ENCODE measurements at places on chromosomes 5 and 9. TPM values are rescaled to one million over a fixed set of nuclear protein-coding genes. Genes with fewer than 3 reads are reported as not detected.
A peak's percentile ranks its signal among the peaks of the same experiment; 100 is the strongest.

Gene PCDHGA11
- 2.7 TPM for polyA plus RNA-seq

Gene GARIN3
- not detected for polyA plus RNA-seq

Gene PCDHB7
- polyA plus RNA-seq = 0.17 TPM

Gene ADRA1B
- polyA plus RNA-seq = 0.08 TPM

Gene TSSK1B
- polyA plus RNA-seq = 0.08 TPM

Gene POLR1E
- 16.0 TPM for polyA plus RNA-seq

Gene COL5A1
- polyA plus RNA-seq = 3.8 TPM

Gene IFNA21
- not detected for polyA plus RNA-seq

Gene OR1Q1
- not detected for polyA plus RNA-seq

Gene IL9
- not detected for polyA plus RNA-seq

Gene ELAVL2
- 2.4 TPM for polyA plus RNA-seq

GRCh38 chr5:7816535-7816901 is 34.4 kb downstream of the CFAP90 start:
- DNase-seq = no peak
- no peak overlapping the region for H3K4me3 ChIP-seq
- peak overlapping the region; percentile 28 for H3K27ac ChIP-seq
- H3K36me3 ChIP-seq = no peaks in the 10 kb centered on the region
- peaks cover 7% of the 10 kb centered on the region for H3K4me1 ChIP-seq
- no peaks in the 10 kb centered on the region for H3K27me3 ChIP-seq

DNA sequence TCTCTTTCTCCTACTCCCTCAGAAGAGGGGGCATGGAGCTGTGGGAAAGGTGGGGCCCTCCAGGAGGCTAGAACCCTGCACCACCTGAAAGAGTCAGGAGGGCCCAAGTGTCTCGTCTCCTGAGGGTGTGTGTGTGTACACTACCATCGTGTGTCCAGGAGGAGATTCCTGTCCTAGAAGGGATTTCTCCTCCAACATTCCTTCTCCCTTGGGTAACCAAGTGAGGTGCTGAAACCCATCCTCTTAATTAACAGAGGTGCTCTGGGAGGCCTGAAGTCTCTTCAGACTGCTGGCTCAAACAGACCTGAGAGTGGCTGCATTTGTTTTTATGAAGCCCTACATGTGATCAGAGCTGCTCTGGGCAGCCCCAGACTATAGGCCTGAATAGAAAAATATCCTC is 61.1 kb upstream of the FAM169A start:
- H3K4me3 ChIP-seq = no peak overlapping the region
- H3K27me3 ChIP-seq = no peaks in the 10 kb centered on the region
- H3K4me1 ChIP-seq = no peaks in the 10 kb centered on the region
- no peaks in the 10 kb centered on the region for H3K36me3 ChIP-seq

GRCh38 chr5:157677931-157678330 is 6.6 kb downstream of the C5orf52 start:
- H3K27ac ChIP-seq = no peak overlapping the region
- no peak for DNase-seq
- no peaks in the 10 kb centered on the region for H3K4me1 ChIP-seq
- H3K36me3 ChIP-seq = no peaks in the 10 kb centered on the region

- no peaks in the 10 kb centered on the region for H3K27me3 ChIP-seq
- no peak for DNase-seq
- no peak overlapping the region for H3K4me3 ChIP-seq
- H3K4me1 ChIP-seq = no peaks in the 10 kb centered on the region
These were observed 34.8 kb downstream of the LSM11 start for GRCh38 chr5:157778121-157778805.

- no peak for DNase-seq
- H3K27ac ChIP-seq = no peak overlapping the region
- no peaks in the 10 kb centered on the region for H3K27me3 ChIP-seq
- peaks cover 11% of the 10 kb centered on the region for H3K36me3 ChIP-seq
- H3K4me3 ChIP-seq = no peak overlapping the region
- H3K4me1 ChIP-seq = no peaks in the 10 kb centered on the region
These were observed 3.4 kb downstream of the KLHL9 start for GRCh38 chr9:21331676-21332402.

GRCh38 chr5:76716456-76717157 is 681 bp downstream of the F2R start:
- no peak for DNase-seq
- H3K27ac ChIP-seq = peak overlapping the region; percentile 56
- no peaks in the 10 kb centered on the region for H3K36me3 ChIP-seq
- no peaks in the 10 kb centered on the region for H3K4me1 ChIP-seq
- H3K27me3 ChIP-seq = peaks cover 19% of the 10 kb centered on the region

DNA sequence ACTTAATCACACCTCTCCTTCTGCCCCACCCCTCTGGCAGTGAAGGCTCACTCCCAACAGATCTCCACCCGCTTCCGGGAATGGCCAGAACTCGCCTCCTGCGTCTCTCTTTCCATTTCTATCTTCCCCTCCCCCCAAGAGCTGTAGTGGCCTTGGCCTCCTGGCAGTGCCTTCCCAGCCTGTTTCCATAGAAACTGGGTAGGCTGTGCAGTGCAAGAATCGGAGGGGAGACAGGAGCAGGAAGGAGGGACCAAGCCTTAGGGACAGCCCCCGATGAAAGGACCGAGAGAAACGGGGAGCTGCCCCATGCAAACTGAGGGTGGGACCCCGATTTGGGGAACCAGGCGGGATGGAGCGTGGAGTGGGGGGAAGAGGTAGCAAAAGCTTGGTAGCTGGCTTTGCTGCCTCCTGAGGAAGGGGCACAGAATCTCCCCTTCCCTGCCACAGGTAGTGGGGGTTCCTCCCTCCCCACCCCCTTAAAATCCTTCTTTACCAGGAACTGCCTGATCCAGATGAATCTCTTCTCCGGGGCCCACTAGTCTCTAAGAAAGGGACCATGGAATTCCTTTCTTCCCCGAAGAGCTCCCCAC is 4.5 kb upstream of the PCDH1 start:
- no peak for DNase-seq
- H3K27me3 ChIP-seq = 0 out of 2 replicates have a peak, but pooled peaks cover 4% of the 10 kb centered on the region
- no peak overlapping the region for H3K27ac ChIP-seq
- peak overlapping the region; percentile 51 for H3K4me3 ChIP-seq
- no peaks in the 10 kb centered on the region for H3K36me3 ChIP-seq

- no peaks in the 10 kb centered on the region for H3K4me1 ChIP-seq
- H3K27ac ChIP-seq = no peak overlapping the region
- DNase-seq = no peak
- H3K4me3 ChIP-seq = no peak overlapping the region
- H3K36me3 ChIP-seq = no peaks in the 10 kb centered on the region
- no peaks in the 10 kb centered on the region for H3K27me3 ChIP-seq
These were observed 467.5 kb downstream of the NTRK2 start for GRCh38 chr9:85136987-85137386.

DNA sequence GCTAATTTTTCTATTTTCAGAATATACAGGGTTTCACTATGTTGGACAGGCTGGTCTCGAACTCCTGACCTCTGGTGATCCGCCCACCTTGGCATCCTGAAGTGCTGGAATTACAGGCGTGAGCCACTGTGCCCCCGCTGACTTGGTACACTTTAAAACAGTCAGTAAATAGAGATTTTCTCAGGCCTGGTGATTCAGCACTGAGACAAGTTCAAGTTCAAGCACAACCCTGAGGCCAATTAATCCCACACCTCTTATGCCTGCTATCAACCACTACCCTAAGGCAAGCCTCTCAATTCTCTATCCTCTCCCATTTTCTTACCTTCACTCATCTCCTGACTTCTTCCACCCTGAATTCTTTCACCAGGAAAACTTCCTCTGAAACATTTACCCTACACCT is 18.9 kb downstream of the MUSK start:
- H3K27me3 ChIP-seq = no peaks in the 10 kb centered on the region
- no peak overlapping the region for H3K27ac ChIP-seq
- no peaks in the 10 kb centered on the region for H3K4me1 ChIP-seq
- no peak overlapping the region for H3K4me3 ChIP-seq
- no peaks in the 10 kb centered on the region for H3K36me3 ChIP-seq

DNA sequence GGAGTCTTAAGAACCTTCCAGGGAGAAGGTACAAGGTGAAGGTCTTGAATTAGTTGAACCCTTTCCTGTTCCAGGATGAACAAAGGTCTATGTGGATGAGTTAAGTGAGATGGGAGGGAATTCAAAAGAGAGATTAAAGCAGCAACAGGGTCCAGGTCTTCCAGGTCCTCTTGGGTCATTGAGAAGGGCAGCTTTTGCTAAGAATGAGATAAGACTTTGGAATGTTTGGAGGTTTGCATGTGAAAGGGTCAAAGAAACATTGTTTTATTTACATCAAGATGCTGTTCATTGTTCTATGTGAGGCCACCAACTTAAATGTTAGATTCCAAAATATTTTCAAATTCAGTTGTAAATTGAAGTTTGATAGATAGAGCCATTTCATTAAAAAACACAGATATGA is 463.9 kb downstream of the ANXA1 start:
- no peaks in the 10 kb centered on the region for H3K27me3 ChIP-seq
- no peak overlapping the region for H3K27ac ChIP-seq
- peaks cover 4% of the 10 kb centered on the region for H3K4me1 ChIP-seq
- no peaks in the 10 kb centered on the region for H3K36me3 ChIP-seq
- no peak overlapping the region for H3K4me3 ChIP-seq

GRCh38 chr9:135552698-135553171 is 6.8 kb downstream of the OBP2A start:
- H3K4me3 ChIP-seq = no peak overlapping the region
- no peaks in the 10 kb centered on the region for H3K27me3 ChIP-seq
- DNase-seq = no peak
- no peak overlapping the region for H3K27ac ChIP-seq
- no peaks in the 10 kb centered on the region for H3K36me3 ChIP-seq
- H3K4me1 ChIP-seq = no peaks in the 10 kb centered on the region

DNA sequence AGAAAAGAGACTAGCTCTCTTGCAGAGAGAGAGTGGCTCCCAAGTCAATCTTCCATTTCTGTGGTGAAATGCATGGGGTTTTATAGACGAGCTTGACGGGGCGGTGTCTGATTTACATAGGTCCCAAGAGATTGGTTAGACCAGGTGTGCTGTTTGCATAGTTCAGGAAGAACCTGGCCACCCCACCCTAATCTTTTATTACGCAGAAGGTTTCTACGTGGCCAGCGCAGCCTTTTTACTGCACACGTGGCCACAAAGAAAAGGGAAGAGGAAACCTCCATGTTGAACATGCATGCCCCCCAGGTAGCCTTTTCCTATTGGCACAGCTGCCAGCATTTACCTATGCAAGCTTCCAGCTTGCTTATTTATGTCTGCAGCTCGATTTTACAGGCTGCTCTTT is 92.1 kb downstream of the CAVIN4 start:
- no peaks in the 10 kb centered on the region for H3K36me3 ChIP-seq
- DNase-seq = no peak
- no peak overlapping the region for H3K4me3 ChIP-seq
- peaks cover 18% of the 10 kb centered on the region for H3K4me1 ChIP-seq
- H3K27me3 ChIP-seq = no peaks in the 10 kb centered on the region

DNA sequence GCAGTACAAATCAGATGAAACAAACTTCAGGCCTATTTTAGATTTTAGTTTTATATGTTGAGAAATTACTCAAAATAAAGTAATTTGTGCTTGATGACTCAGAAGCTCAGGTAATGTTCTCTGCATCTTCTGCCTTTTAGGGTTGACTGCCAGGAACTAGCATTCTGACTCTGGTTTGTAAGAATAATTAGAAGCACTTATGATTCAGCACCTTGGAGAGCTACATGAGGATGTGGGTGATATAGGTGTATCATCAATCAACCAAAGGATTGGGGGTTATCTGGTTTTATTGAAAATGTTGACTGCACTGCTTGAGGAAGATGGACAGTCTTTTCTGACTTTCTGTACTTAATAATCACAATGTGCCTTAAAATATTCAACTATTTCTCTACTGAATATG is 118.7 kb upstream of the SGCD start:
- DNase-seq = no peak
- no peaks in the 10 kb centered on the region for H3K4me1 ChIP-seq
- no peaks in the 10 kb centered on the region for H3K36me3 ChIP-seq
- H3K4me3 ChIP-seq = no peak overlapping the region
- H3K27me3 ChIP-seq = no peaks in the 10 kb centered on the region
- no peak overlapping the region for H3K27ac ChIP-seq

Measured in H1 (cell line).